ENCODE measurements at places on chromosomes 7 and 10.

- DNase-seq = no peak
Measured at GRCh38 chr7:123343611-123344010, 143.8 kb upstream of the SLC13A1 start.

GRCh38 chr10:49471532-49471931 lies 67.4 kb downstream of the ERCC6 start:
- DNase-seq = no peak

DNA sequence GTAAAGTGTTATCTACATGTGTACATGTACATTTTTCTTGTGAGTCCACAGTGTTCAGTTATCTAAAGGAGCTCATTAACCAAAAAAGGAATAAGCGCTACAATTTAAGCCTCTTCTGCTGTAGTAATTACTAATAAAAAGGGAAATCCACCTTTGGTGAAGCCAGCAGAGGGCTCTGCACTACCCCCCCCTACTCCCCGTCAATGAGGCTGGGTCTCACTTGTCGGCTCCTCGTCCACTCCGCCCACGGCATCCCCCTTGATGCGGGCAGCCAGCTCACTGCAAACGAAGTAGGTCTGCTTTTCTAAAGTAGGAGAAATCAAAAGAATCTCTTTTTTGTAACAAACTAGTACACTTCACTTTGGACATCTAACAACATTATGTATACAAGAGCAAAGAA lies 4.7 kb upstream of the WASHC2A start:
- no peak for DNase-seq

- no peak for DNase-seq
Measured at GRCh38 chr10:30737931-30738391, 108.4 kb upstream of the LYZL2 start.

DNA sequence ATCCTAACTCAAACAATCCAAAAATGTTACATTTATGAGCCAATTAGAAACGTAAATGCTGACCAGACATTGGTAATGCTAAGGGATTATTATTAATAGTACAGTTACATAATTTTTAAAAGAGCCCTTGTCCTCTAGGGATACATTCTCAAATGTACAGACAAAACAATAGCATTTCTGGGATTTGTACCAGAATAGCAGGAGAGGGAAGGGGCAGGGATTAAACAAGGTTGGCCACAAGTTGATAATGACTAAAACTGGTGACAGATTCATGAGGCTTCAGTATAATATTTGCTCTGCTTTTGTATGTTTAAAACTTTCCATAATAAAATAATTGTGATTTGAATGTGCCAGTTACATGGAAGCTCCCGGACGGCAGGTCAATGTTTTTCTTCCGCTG lies 27.0 kb downstream of the HSPA12A start:
- no peak for DNase-seq

DNA sequence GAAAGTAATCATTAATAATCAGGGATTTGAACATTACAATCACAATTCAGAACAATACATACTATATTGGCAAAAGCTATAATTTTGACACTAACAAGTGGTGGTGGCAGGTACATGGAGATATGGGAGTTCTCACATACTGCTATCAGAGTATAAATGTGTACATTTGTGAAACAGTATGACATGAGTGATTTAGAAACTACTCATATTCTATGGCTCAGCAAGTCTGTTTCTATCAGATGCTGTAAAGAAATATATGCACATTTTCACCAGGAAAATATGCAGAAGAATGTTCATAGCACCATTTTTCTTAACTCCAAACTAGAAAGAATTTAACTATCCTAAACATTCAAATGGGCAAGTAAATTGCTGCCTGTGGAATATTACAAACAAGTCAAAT lies 620.0 kb downstream of the SH2D4B start:
- no peak for DNase-seq

DNA sequence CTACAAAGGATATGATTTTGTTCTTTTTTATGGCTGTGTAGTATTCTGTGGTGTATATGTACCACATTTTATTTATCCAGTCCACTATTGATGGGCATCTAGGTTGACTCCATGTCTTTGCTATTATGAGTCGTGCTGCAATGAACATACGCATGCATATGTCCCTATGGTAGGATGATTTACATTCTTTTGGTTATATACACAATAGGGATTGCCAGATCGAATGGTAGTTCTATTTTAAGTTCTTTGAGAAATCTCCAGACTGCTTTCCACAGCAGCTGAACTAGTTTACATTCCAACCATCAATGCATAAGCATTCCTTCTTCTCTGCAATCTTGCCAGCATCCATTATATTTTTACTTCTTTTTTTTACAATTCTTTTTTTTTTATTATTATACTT lies 35.6 kb upstream of the FAM13C start:
- DNase-seq = no peak
